Pulmonary artery endothelial cell (primary cell): ENCODE measurements at places on chromosomes 7 and 10. TPM values are rescaled to one million over a fixed set of nuclear protein-coding genes. Genes with fewer than 3 reads are reported as not detected.

The MEOX2 gene
- total RNA-seq, result not detected in 2 replicates

GRCh38 chr10:72687035-72687434, 4.9 kb upstream of the MCU start:
- no peak for DNase-seq

- DNase-seq, result no peak
Measured at GRCh38 chr7:73518470-73518869, 3.6 kb downstream of the BAZ1B start.

The FAM24A gene
- total RNA-seq, result not detected in 2 replicates

The ACSL5 gene
- total RNA-seq, result 11.9 and 22.7 TPM in 2 replicates

The CUZD1 gene
- total RNA-seq, result 0.99 and 1.1 TPM in 2 replicates

- no peak for DNase-seq
Measured at GRCh38 chr7:26078437-26079336, 73.3 kb upstream of the NFE2L3 start.

The VSTM2A gene
- not detected in 2 replicates for total RNA-seq

The GJD4 gene
- not detected in 2 replicates for total RNA-seq

The CREB5 gene
- total RNA-seq, result 2.8 and 4.7 TPM in 2 replicates

GRCh38 chr7:147249956-147250355, 1133.4 kb downstream of the CNTNAP2 start:
- no peak for DNase-seq

The CCL24 gene
- total RNA-seq, result not detected in 2 replicates

GRCh38 chr7:130732980-130733930, 752 bp downstream of the KLF14 start:
- DNase-seq, result no peak

The ADAMTS14 gene
- under 0.01 TPM in 1 of 2 replicates, not detected in the other for total RNA-seq

The EPO gene
- not detected in 2 replicates for total RNA-seq

GRCh38 chr7:71538210-71538609, 406.3 kb downstream of the GALNT17 start:
- no peak for DNase-seq

The GPR26 gene
- total RNA-seq, result not detected in 2 replicates

The DRGX gene
- not detected in 2 replicates for total RNA-seq

GRCh38 chr7:25795824-25796235, 356.2 kb upstream of the NFE2L3 start:
- DNase-seq, result no peak

DNA sequence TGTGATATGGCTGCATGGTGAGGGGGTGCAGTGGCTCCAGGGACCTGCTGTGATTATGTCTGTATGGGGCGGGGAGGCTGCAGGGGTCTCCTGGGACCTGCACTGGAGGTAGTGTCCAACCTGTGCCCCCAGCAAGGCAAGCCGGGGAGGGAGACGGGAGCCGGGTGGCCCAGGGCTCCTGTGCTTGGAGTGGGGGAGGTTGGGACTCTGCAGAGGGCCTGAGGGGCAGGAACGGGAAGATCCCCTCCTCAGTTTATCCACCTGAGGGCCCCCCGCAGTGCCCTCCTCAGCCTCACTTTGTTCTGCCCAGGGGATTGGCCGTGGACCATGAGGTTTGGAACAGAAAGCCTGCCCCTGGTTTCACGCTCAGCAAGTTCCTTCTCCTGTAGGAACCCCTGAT, 22.8 kb upstream of the PWWP2B start:
- DNase-seq, result no peak

DNA sequence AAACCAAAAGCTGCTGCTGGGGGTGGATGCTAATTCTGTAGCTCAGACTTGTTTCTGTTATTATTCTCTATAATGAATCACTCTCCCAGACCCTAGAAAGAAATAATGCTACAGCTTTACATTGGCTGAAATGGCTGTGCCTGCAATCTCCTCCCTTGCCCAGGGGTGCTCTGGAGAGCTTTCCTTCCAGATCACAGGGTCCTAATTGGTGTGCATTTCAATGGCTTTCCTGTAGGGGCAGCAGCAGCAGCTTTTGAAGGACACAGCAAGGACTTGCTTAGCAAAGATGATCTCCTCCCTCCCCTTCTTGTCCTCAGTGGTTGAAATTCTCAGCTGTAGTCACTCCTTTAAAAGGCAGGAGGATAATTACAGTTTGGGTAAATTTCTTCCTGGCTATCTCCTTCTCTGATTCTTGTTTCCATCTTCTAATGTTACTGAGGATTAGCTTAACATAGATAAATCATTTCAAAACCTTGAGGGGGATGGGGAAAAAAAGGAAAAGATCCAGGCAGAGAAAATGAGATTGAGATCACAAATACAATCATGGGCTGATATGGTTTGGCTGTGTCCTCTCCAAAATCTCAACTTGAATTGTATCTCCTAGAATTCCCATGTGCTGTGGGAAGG, 120.2 kb upstream of the CTTNBP2 start:
- DNase-seq, result no peak

DNA sequence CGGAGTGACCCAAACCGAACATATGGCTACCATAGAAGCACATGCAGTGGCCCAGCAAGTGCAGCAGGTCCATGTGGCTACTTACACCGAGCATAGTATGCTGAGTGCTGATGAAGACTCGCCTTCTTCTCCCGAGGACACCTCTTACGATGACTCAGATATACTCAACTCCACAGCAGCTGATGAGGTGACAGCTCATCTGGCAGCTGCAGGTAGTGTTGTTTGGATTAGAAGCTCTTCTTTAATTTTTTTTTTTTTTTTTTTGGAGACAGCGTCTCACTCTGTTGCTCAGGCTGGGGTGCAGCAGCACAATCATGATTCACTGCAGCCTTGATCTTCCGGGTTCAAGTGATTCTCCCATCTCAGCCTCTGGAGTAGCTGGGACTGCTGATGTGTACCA, 45.8 kb downstream of the NRF1 start:
- DNase-seq, result no peak

The OR13A1 gene
- total RNA-seq, result not detected in 2 replicates

DNA sequence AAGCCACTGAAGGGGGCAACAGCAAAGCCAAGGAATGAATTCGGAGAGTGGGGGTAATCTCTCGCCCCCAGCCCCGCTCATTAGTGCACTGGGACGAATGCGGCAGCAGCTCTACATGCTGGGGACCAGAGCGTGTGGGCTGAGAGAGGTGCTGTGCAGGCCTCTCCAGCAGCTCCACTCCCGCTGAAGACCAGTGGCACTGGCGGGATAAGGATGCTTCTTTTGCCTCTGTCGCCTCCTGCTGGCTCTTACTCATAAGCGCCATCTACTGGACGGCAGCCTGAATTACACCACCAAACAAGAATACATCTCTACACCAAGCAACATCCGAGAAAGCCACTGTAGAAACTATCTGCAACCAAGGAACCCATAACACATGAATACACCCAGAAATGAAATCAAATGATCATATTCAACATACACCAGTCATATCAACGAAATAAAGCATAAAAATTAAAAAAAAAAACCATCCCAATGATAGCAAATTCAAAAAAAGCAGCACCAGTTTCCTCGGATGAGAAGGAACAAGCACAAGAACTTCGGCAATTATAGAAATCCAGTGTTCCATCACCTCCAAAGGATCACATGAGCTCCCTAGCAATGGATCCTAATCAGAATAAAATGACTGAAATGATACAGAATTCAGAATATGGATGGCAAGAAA, 79.0 kb upstream of the TMEM168 start:
- no peak for DNase-seq

DNA sequence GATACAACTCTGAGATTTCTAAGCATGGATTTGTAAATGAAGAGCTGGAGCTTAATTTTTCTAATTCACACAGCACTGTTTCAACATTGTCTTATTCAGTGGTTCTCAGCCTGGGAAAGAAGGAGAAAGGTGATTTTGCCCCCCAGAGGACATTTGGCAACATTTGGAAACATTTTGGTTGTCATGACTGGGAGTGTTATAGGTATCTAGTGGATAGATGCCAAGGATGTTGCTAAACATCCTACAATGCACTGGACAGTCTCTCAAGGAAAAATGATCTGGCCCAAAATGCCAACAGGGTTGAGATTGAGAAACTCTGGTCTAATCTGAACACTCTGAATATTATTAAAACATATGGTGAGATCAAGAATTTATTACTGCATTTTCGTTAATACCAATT, 3.8 kb upstream of the CAV2 start:
- no peak for DNase-seq

The PLPP4 gene
- 5.2 and 16.5 TPM in 2 replicates for total RNA-seq

The ZNF25 gene
- 6.5 and 7.4 TPM in 2 replicates for total RNA-seq

GRCh38 chr7:28115261-28115660, 65.3 kb downstream of the JAZF1 start:
- DNase-seq, result no peak

The SUN3 gene
- not detected in 2 replicates for total RNA-seq

DNA sequence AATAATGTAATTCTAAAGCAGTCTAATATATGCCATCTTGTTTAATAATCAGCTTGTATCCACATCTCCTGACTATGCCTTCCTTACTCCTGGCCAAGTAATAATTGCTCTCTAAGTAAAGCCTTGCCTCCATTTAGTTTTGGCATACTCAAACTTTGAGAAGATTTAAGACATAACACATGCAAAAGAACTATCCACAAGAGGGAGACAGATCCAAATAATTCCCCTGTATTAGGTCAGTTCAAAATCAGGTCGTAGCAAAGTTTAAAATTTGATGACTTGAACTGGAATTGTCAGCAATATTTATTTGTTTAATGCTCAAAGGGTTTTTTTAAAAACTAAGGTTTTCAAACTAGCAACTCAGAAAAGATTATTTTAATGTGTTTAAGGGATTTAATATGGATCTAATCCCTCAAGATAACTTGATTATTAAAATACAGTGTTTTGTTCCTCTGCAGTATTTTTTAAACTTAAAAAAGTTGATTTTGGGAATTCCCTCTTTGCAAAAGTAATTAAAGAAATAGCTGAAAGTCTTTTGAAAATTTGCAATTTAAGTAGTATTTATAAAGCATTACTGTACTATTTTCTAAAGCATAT, 95.3 kb downstream of the HDAC9 start:
- DNase-seq, result peak; percentile 5

DNA sequence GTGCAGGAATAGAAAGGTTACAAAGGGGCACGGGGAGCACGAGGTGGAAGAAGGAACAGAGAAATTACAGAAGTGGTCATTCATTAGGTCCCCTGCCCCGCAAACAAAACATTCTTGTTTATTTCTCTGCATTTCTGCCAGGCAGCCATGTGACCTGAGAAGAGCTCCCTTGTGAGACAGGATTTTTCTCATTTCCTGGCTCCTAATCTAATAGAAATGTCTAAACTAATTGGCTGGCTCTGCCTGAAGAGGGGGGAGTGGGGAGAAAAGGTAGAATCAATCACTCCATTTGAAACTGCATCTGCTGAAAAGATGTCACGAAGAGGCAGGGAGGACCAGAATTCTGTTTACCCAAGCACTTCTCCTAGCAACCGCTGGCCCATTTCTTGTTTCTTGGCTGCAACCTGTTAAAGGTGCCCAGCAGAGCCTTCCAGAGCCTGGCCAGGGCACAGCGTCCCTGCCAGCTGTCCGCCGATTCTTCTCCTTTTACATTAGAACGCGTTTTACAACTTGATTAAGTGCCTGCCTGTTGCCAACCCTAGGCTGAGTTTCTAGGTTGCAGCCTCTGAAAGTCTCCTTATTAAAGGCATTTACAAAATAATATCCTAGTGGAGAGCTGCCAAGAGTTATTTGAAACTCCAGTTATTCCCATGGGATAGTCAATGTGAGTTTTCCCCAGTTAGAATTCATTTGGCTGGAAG, 1227.6 kb downstream of the TYW1 start:
- DNase-seq, result no peak

DNA sequence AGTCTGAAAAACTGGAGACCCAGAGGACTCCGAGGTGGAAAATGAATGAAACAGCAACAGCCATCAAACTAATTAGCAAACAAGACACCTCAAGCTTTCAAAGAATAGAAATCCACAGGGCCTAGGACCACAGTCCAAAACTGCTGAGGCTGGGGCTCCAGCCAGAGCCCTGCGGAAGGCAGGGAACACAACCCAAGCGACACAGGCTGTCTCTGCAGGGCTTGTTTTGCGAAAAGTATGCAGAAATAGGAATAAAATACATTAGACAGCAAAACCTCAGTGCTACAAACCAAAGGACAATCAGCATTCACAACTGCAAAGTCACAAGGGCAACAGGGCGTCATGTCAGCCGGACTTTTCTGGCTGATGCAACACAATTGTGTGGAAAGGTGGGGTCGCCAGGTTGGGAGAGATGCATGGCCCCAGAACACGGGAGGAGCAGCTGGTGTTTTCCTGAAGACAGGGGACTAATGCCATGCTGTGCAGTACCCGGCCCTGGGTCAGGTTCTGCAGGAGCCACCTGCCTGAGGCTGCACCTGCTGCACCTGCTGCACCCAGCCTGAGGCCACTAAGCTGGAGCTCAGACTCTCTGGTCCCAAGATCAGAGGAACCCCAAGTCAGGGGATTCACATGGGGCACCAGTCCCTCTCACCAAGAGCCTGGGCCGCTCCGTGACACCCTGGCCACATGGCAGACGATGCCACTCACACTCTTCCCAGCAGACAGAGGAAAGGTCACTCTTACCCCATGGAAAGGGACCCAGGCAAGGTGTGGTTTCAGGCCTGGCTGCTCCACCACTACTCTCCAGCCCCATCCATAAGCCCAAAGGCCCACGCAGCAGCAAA, 74.2 kb downstream of the MAD1L1 start:
- DNase-seq, result no peak

The GPR158 gene
- under 0.01 and 0.07 TPM in 2 replicates for total RNA-seq

The ZNF503 gene
- 0.71 and 1.3 TPM in 2 replicates for total RNA-seq
